WTC11 (cell line): ENCODE measurements at places on chromosomes 4 and X.

- no peak for DNase-seq
Observed at GRCh38 chr4:22435652-22436051, 80.2 kb downstream of the ADGRA3 start.

GRCh38 chr4:61938250-61938846 is 738.2 kb downstream of the ADGRL3 start:
- DNase-seq, result peak; percentile 16

DNA sequence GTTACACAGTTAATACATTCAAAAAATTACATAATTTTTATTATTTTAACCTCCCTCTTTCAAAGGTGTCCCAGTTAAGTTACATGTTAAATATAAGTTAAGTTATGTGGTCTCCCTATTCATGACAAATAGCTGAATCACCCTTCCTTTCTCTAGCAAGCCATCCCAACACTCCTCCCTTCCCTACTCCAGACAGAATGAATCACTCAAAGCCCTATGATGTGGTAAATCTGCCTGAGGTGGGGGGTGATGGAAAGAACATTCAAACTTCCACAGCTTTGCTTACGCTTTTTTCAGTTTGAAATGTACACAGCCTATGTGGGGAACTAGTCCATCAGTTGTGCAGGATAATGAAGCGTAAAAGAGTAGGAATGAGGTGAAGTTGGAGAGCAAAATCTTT is 90.2 kb downstream of the CXCL13 start:
- no peak for DNase-seq

- no peak for DNase-seq
Observed at GRCh38 chrX:134202561-134202960, 34.4 kb upstream of the CCDC160 start.

- no peak for DNase-seq
Observed at GRCh38 chr4:143381189-143382118, 44.8 kb downstream of the GAB1 start.

DNA sequence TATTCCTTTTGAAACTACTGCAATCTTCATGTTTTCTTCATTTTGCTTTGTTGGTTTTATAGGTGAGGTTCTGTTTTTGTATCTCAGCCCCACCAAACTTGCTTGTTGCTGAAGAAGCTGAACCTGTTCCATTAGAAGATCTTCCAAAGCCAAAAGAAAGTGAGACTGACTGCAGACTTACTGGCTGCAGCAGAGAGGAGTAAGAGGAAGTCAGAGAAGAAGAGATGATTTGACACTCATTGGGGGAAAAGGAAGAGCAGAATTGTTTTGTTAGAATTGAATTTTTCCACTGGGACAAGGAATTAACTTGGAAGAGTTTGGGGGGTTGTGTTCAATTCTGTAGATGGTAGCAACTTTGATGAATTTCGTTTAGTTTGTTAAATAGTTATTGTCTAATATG is 3.1 kb downstream of the TEX13D start:
- DNase-seq, result no peak

GRCh38 chr4:117889978-117890377 is 144.3 kb upstream of the NDST3 start:
- no peak for DNase-seq

- no peak for DNase-seq
Observed at GRCh38 chrX:121639781-121640180, 592.4 kb downstream of the GLUD2 start.

DNA sequence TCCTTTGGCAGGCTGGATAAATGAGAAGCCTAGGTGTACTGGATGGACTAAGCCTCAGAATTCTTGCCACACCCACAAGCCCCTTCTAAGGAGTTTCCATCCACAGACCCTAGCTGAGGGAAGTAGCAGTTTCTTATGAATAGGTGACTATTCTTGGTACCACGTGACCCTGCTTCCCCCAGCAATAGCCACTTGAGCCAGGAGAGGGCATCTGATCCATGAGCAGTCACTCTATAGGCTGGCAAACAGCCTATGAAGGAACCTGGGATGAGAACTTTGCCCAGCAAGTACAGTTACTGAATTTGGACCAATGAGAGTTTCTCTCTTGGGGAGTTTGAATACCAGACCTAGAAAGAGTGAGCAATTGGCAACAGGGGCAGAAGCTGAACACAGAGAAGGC is 84.0 kb downstream of the RTL9 start:
- DNase-seq, result peak; percentile 30

- DNase-seq, result no peak
Observed at GRCh38 chrX:30402366-30402765, 93.2 kb upstream of the NR0B1 start.
